ENCODE measurements at places on chromosomes 11 and 22.

DNA sequence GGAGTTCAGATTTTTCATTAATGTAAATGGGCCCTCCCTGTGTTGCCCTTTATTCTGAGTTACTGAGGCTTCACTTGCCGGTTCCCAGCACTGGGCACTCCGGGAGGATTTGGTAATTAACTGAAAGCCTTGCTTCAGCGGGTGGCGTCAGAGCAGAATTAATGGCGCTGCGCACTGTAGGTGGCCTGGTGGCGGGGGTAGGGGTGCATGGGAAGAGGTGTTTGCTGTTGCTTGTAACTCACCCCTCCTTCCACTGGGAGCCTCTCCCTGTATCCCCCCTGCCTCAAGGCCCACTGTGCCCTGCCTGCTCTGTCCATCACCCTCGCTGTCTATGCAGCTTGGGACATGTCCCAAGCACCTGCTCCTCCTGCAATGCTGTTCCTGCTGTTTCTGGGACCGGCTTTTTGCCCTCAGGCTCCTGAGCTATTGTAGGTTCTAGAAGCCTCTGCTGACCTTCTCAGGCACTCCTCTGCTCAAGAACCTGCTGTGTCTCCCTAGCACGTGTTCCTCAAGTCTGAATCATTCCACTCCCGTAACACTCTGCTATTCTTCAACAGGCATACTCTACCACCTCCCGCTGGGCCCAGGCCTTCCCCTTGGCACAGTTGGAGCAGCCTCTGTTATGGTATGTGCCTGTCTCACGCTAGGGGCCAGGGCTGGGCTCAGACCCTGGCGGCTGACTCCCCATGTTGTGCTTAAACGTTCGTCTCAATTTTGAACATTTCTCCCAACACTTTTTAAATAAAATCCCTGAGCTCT lies 24.4 kb downstream of the ARHGAP8 start:
- no peak for DNase-seq

DNA sequence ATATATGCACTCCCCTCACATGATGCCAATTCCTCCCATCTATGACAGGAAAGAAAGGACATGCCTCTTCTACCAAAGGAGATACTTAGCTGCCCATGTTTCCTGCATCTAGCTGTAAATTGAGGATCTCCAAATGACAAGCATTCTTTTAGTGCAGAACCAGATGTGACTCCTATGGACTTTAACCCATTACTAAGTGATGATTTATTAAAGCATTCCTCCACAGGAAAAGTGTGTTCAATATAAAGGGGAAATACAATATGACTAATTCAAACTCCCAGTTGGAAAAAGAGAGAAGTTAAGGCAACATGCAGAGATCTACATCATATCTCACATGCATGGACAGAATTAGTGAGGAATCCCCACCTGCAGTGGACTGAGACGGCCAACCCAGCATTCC lies 221.3 kb downstream of the FAM76B start:
- no peak for DNase-seq

DNA sequence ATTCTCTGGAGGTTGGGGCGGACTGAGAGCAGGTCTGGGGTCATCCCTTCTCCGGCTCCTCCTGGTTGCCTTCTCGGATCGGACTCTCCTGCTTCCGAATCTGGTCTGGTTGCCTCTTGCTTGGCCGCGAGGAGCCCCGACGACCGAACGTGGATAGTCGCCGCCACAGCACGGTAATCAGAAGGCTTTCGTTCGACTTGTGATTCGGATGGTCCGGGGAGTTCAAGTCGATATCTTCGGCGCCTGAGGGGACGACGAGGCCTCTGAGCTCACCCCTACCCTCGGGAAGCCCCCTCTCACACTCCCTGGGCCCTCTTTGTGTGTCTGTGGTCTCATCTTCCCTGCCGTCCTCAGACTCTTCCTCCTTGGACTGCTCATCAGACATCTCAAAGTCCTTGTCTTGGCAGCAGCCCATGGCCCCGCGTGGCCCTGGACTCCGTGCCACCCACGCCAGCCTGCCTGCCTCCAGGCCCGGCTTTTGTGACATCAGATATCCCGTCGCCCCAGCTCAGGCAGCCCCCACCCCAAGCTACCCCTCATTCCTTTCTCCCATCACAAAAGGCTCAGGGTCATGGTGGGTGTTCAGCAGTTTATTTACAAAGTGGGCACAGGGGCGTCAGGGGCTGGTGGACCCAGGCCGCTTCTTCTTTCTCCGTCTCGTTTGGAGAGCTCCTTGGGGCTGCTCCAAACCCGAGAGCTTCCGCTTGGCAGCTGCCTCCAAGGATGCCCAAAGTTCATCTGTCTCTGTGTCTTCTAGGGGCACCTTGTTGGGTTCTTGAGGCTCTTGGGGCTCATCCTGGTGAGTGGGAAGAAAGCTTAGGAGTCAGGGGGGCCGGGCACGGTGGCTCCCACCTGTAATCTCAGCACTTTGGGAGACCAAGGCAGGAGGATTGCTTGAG lies at the start of gene TEX54:
Gene TEX54, minus strand, starts transcription at position 506 of the 899 bp plus-strand sequence.
- no peak for DNase-seq

DNA sequence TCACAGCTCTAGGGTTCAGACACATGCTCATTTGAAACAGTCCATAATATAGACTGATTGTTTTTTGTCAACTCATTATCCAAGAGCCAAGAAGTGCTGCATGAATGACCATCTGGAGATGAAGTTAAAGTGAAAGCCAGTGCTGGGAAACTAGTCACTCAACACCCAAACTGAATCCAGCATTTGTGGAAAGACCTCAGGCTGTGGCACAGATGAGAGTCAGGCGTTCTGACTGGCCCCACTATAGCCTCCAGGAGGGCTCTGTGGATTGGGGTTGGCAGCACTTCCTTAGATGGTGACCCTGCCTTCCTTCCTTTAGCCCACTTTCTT lies 2.1 kb downstream of the FEZ1 start:
- DNase-seq: no peak

DNA sequence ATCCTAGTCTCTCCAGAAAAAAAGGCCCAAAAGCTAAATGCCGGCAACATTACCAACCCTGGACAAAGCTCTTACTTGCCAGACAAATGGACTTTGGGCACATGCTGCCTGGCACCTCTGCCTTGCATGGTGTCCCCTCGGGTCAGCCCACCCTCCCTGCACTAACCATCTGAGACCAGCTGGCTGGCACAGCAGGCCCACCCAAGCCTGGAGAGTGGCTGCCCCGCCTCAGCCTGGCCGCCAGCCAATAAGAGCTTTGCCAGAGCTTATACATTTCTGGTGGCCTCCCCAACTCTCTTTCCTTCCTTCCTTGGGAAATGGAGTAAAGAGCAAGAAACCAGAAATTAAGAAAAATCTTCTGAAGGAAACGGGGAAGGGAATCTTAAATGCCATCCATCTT lies 24.5 kb downstream of the MCHR1 start:
- no peak for DNase-seq

DNA sequence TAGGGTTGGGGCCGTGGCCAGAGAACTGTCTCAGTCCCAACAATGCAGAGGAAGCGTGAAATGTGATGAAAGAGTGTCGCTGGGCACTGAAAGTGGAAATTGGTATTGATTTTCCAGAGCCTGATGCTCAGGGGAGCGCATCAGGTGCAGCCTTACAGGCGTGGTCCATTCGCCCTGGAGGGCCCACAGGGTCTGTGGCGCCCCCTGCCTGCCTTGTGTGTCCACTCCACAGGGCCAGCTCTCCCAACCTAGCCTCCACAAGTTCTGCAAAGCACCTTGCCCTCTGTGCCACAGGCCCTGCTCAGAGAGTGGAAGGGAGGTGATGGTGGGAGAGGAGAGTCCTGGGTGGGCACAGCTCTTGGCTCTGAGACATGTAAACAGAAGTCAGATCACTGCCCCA lies 54.9 kb upstream of the LMO1 start:
- DNase-seq: no peak

- no peak for DNase-seq
These were observed at the start of gene APOC3 for GRCh38 chr11:116829525-116830183. Gene APOC3, plus strand, starts transcription at chr11:116829907. Its CDS starts 676 bp downstream, at chr11:116830583.

GRCh38 chr11:27882066-27882697 lies 181.9 kb upstream of the BDNF start:
- no peak for DNase-seq

DNA sequence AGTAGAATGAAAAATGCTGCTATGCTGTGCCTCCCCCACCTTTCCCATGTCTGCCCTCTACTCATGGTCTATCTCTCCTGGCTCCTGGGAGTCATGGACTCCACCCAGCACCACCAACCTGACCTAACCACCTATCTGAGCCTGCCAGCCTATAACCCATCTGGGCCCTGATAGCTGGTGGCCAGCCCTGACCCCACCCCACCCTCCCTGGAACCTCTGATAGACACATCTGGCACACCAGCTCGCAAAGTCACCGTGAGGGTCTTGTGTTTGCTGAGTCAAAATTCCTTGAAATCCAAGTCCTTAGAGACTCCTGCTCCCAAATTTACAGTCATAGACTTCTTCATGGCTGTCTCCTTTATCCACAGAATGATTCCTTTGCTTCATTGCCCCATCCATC lies 14.9 kb upstream of the HBE1 start:
- DNase-seq: no peak
